ENCODE measurements at places on chromosomes 1 and 21. TPM values are rescaled to one million over a fixed set of nuclear protein-coding genes. Genes with fewer than 3 reads are reported as not detected.

DNA sequence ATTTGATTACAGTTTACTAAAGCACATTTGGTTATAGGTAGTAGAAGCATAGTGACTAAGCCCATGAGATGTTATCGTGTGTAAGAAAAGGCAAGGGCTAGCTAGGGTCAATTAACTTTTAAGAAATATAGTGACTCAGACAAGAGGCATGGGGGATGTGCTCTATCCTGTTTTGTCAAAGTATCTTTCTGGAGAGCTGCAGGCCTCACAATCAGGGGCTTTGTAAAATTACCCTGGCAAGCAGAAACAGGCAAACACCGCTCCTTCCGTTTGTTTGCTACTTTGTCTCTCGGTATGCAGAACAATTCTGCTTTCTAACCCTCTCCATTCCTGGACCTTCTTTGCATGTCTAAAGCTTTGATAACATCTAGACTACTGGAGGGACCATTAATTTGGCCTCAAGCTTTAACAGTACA lies 26.1 kb upstream of the ZNF697 start:
- peaks cover 14% of the 10 kb centered on the region for H3K4me1 ChIP-seq
- no peaks in the 10 kb centered on the region for H3K36me3 ChIP-seq
- DNase-seq = peak; percentile 20
- no peaks in the 10 kb centered on the region for H3K27me3 ChIP-seq

SELENBP1 gene
- total RNA-seq = 63.2 TPM

LRRC8D gene
- total RNA-seq = 32.6 TPM

- peaks cover 7% of the 10 kb centered on the region for H3K4me1 ChIP-seq
- no peak overlapping the region for H3K27ac ChIP-seq
- H3K27me3 ChIP-seq = no peaks in the 10 kb centered on the region
- DNase-seq = no peak
- no peak overlapping the region for H3K4me3 ChIP-seq
These were observed 39.9 kb downstream of the LRRN2 start for GRCh38 chr1:204645666-204646065.

DNA sequence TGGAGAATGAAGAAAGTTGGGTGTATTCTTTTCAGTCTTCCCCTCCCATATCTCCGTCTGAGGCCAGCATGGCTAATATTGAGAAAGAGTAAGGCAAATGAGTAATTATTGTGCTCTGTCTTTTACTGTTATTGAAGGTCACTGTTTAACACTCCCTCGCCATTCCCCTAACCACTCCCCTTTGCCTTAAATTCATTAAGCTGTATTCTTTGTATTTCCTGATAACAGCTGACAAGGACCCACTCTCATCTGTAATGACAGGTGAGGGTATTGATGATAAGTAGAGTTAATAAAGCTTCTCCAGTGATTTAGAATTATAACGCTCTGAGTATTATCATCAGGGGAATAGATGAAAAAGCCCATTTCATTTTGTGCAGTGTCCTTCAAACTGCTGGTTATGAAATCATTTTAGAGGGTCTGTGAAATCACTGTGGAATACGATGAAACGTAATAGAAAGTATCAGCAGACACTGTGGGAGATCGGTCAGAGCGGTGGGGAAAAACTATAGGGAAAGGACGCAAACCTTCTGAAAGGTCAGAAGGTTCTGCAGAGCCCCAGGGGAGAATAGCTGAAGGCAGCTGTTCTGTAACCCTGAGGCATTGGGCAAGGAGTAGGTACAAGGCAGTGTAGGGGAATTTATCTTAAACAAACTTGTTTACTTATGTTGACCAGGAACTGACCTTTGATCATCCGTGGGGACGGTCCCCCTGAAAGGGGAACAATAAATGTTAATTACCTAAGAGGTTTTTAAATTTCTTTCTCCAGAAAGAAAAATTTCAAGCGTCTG lies 46.3 kb upstream of the CACYBP start:
- H3K36me3 ChIP-seq = no peaks in the 10 kb centered on the region
- H3K27ac ChIP-seq = no peak overlapping the region
- no peak overlapping the region for H3K4me3 ChIP-seq
- no peaks in the 10 kb centered on the region for H3K27me3 ChIP-seq
- DNase-seq = no peak
- peaks cover 23% of the 10 kb centered on the region for H3K4me1 ChIP-seq

GRCh38 chr1:3727042-3727824 lies 25.0 kb upstream of the CCDC27 start:
- H3K4me1 ChIP-seq = peaks cover 6% of the 10 kb centered on the region
- no peak overlapping the region for H3K27ac ChIP-seq
- peaks cover 11% of the 10 kb centered on the region for H3K27me3 ChIP-seq
- no peaks in the 10 kb centered on the region for H3K36me3 ChIP-seq
- no peak overlapping the region for H3K4me3 ChIP-seq
- DNase-seq = peak; percentile 68

- no peaks in the 10 kb centered on the region for H3K36me3 ChIP-seq
- peak; percentile 83 for DNase-seq
- H3K4me1 ChIP-seq = no peaks in the 10 kb centered on the region
- H3K27ac ChIP-seq = no peak overlapping the region
These were observed 2.7 kb upstream of the MYOC start for GRCh38 chr1:171654942-171655745.

All from neural progenitor cell (in vitro differentiated cells).